Cardiac fibroblast (primary cell): ENCODE measurements at places on chromosomes 11 and 22.
A peak's percentile ranks its signal among the peaks of the same experiment; 100 is the strongest.

- DNase-seq = no peak
Measured at GRCh38 chr11:455566-456147, 5.6 kb downstream of the PTDSS2 start.

DNA sequence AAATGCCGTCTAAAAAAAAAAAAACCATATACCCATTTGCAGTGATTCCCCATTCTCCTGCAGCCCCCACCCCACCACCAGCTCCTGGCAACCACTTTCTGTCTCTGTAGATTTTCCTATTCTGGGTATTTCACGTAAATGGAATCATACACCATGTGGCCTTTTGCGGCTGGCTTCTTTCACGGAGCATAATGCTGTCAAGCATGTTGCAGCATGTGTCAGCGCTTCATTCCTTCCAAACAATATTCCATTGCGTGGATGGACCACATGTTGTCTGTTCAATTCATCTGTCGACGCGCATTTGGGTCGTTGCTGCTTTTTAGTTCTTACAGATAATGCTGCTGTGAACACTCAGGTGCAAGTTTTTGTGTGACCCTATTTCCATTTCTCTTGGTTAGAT is 14.8 kb upstream of the EMID1 start:
- peak; percentile 9 for DNase-seq

- DNase-seq = no peak
Measured at GRCh38 chr11:16876837-16877236, 137.4 kb downstream of the PLEKHA7 start.

GRCh38 chr22:36221799-36222751 is 17.3 kb downstream of the APOL2 start:
- DNase-seq = peak; percentile 53

GRCh38 chr11:68363776-68364175 is 51.4 kb downstream of the LRP5 start:
- DNase-seq = no peak

DNA sequence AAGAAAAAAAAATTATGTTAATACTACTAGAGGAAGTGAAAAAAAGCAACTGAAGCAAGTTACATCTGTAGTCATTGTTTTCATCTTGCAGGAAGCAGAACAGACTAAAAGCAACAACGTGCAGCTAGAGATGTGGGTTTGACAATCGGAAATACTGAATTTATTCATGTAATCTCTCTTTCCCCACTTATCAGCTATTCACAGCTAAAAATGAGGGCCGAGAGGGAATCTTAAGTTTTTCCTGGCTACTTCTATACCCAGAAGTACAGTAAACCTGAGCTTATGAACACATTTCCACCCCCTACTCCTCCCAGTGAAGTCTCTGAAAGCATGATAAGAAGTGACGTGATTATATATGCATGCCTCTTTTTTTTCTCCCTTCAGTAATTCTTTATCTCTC is 116.5 kb downstream of the SPON1 start:
- peak; percentile 17 for DNase-seq

GRCh38 chr11:18265949-18266348 is at the start of gene SAA1:
Gene SAA1, plus strand, starts transcription at chr11:18266264. Its CDS starts 624 bp downstream, at chr11:18266888.
- DNase-seq = peak; percentile 40

GRCh38 chr22:23833017-23833751 is 5.6 kb downstream of the DERL3 start:
- DNase-seq = no peak
